ENCODE measurements at places on chromosomes 5 and 9. TPM values are rescaled to one million over a fixed set of nuclear protein-coding genes. Genes with fewer than 3 reads are reported as not detected.

The NME5 gene
- total RNA-seq, result not detected

The FCN2 gene
- not detected for total RNA-seq

The NAIP gene
- total RNA-seq, result 18.9 TPM

The C5orf58 gene
- not detected for total RNA-seq

The LSM11 gene
- 3.7 TPM for total RNA-seq

The IL5 gene
- total RNA-seq, result not detected

The AK8 gene
- not detected for total RNA-seq

The IL13 gene
- not detected for total RNA-seq

The CLIC3 gene
- 0.99 TPM for total RNA-seq

The SPZ1 gene
- not detected for total RNA-seq

The ENTREP1 gene
- total RNA-seq, result 1.3 TPM

The LHX2 gene
- not detected for total RNA-seq

The CXXC5 gene
- 31.0 TPM for total RNA-seq

Measured in mucosa of descending colon (tissue), 3 donors.